ENCODE measurements at places on chromosomes 4 and X.

- DNase-seq, result no peak
Measured at GRCh38 chr4:118354913-118355312, 2.1 kb upstream of the PRSS12 start.

GRCh38 chrX:617401-617800, 13.2 kb upstream of the SHOX start:
- no peak for DNase-seq

DNA sequence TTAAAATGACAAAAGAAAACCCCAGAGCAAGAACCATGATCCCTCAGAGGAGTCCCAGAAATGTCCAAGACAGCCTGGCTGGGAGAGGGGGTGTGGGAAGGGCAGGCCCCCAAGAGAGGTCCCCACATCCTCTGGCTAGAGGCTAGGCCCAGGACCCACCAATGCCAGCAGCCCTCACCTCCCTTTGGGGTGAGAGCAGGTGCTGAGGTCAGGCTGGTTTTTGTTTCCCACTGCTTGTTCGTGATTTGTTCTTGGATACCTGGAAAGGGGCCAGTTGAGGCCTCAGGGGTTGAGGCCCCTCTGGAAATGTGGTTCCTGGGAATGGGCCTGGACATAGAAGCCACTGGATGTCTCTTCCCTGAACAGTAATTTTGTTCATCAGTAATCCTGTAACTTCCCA, 2.3 kb upstream of the GRSF1 start:
- DNase-seq, result no peak

DNA sequence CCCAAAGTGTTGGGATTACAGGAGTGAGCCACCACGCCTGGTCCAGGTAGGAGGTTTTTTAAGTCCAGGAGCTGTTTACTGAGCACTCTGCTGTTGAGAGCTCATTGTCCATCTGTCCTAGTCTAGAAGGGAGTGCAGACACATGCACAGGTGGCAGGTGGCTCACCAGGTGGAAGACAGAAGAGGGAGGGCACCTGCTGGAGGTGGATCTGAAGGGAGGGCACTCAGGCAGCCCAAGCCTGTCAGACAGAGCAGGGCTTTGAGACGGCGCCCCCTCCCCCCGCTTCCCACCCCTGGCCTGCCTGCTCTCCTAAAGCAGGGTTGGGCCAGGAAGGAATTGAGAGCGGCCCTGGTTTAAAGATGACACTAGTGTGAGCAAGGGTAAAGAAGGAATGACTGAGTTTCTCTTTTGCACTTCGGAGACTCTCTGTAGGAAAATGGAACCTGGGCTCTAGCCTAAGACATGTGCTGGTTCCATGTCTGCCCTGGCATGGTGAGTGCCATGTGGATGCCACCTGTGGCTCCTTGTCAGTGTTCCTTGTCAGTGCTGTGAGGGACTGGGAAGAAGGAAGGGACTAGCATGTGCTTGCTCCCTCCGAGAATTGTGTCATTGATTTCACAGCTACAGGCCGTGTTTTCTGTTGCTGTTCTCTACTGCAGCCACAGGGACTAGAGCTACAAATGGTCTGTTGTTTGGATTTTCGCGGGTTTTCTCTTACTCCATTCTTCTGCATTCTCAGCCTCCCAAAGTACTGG, 108.6 kb downstream of the TNIP2 start:
- DNase-seq, result no peak

GRCh38 chr4:182144626-182145333, 98.4 kb upstream of the TENM3 start:
- DNase-seq, result no peak

DNA sequence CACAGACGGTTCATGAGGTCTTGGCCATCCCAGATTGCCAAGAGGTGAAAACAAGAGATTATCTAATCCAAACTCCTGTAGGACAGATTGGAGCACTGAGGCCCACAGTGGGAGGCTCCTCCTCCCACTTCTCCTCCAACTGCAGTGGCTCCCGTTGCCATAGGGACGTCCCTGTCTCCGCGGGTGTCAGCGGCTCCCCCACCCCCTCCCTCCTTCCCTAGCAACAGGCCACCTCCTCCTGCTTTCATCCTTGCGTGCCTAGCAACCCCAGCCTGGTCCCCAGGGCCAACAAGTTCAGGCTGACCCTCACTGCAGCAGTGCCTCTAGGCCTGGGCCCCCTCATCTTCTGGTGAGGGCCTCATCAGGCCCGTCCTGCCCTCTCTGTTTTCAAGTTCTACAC, 6.8 kb upstream of the IQSEC2 start:
- no peak for DNase-seq

All from stimulated activated CD8-positive, alpha-beta memory T cell treated with anti-CD3 and anti-CD28 coated beads, Interleukin-4, amount 100 ng/mL, for 4 hours (primary cell).